ENCODE measurements at places on chromosomes 12 and 14.

DNA sequence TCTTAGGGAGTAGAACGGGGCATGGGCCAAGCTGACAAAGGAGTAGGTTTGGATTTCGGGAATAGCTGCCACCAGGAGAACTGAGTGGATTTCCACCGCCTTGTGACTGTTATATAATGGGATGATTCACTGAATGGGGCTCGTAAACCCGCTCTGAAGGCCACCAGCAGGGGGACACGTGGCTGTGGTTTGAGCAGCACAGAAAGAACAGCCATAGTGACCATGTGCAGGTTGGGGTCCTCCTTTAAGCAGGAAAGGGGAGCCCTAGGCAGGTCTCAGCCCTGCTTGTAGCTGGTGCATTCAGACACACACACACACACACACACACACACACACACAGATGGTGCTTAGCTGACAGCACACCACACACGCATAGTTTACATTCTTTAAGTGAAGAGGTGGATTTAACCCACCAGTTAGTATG, 8.6 kb upstream of the ASB2 start:
- DNase-seq, result no peak

DNA sequence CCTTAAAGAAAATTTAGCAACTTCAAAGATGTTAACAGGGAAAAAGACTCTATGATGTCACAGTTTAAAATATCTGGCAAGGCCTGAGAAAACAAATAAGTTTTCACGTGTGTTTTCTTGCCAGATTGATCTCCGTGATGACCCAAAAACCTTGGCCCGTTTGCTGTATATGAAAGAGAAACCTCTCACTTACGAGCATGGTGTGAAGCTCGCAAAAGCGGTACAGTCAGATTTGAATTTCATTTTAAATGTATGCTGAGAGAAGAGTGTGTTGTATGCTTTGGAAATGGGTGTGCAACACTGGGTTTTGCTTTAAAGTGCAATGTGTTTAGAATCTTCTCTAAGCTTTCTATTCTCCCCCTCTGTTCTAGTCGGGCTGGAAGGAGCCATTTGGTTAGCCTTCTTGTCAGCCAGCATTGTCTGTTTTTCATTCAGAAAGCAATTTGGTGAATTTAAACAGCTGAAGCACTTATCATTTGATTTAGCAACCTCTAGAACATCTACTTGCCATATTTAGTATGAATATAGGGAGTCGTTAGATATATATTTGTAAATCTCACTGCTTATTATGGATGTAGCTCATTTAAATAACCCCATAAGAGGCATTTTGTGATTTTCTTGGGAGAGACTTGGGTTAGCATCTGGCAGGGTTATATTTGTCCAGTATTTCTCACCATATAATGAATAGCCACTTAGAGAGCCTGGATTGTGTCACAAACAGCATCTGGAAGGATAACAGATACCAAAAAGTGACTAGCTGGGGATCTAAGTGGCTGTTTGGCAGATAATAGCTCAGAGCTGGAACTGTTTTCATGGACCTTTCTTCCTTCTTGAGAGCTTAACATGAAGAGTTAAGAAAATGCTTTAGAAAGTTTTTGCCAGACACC, 35.5 kb downstream of the GPHB5 start:
- DNase-seq, result no peak

DNA sequence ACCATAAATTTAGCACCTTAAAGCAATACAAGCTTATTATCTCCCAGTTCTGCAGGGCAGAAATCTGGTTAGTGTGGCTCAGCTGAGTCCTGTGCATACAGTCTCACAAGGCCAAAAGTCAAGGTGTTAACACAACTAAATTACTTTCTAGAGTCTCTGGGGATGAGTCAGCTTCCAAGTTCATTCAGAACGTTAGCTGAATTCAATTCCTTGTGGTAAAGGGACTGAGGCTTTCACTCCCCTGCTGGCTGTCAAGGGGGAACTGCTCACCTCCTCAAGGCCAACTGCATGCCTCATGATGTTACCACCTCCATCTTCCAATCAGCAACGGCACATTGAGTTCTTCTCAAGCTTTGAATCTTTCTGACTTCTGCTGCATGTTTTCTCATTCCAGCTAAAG, 27.6 kb downstream of the EML5 start:
- DNase-seq, result no peak

GRCh38 chr12:31740628-31741027, 11.8 kb upstream of the AMN1 start:
- DNase-seq, result no peak

- no peak for DNase-seq
These were observed 26.8 kb downstream of the RGS6 start for GRCh38 chr14:71959055-71959454.

- no peak for DNase-seq
These were observed 11.4 kb downstream of the TESC start for GRCh38 chr12:117087808-117088207.

DNA sequence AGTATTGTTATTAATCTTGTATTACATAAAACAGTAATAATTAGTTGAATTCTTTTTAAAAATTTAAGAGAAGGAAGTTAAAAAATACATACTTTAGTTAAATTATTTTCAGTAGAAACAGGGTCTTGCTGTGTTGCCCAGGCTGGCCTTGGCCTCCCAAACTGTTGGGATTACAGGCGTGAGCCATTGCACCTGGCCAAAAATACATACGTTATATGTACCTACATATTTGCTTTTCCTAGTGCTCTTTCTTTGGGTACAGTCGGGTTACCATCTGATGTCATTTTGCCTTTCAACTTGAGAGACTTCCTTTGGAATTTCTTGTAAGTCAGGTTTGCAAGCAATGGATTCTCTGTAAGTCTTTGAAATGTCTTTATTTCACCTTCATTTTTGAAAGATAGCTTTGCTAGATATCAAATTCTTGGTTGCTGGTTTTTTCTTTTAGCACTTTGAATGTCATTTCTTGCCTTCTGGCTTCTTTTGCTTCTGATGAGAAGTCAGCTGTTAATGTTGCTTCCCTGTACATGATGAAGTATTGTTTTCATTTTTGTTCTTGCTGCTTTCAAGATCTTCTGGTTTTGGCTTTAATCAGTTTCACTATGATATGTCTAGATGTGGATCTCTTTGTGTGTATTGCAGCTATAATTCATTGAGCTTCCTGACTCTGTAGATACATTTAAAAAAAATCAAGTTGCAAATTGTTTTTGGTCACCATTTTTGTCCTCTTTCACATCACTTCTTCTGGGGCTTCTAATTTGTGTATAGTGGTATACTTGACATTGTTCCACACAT, 84.4 kb downstream of the SPATS2 start:
- DNase-seq, result no peak

All from activated CD8-positive, alpha-beta memory T cell treated with anti-CD3 and anti-CD28 coated beads for 1 hour (primary cell).